NK-92 treated with Interleukin-12 subunit alpha and Interleukin-12 subunit beta, amount 100 ng/mL, for 24 hours (cell line): ENCODE measurements at places on chromosomes 2 and 18.

DNA sequence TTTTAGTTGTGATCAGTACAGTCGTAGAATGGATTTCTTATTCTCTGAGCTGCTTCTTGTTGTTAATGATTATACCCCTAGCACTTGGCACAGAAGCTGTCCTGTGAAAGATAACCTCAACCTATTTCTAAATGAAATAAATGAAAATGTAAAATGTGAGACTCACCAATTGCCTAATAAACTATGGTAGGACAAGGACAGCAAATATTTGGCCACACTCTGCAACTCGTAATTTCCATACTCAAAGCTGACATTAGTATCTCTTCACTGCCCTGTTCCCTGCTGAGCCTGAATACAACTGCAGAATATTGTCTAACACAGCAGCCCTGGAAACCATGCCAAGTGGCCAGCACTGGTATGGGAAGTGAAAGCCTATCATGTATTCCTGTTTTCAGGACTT is 34.5 kb downstream of the TMEM182 start:
- no peak for DNase-seq

DNA sequence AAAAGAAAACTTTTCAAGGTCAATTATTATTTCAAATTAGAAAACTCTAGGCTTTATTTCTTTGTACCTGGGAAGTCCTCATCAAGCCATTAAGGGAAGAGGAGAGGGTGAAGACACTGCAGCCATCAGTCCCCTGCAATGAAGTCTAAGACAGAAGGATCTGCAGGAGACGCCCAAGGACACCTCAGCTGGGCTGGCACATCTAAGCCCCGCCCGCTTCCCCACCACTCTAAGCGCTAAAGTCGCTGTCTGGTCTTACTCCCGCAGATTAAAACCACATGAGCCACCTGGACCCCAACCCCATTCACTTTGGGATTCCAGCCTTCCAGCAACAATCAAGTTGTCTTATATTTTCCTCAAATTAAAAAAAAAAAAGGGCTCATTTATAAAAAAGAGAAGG is 104.4 kb downstream of the AFF3 start:
- DNase-seq: no peak

- no peak for DNase-seq
Observed at GRCh38 chr2:19048593-19049266, 309.7 kb downstream of the OSR1 start.

GRCh38 chr18:79552140-79552631 is 127.4 kb upstream of the CTDP1 start:
- DNase-seq: no peak

- DNase-seq: no peak
Observed at GRCh38 chr2:166651080-166651675, 157.1 kb upstream of the SCN7A start.
